ENCODE measurements at places on chromosomes 6 and 20. TPM values are rescaled to one million over a fixed set of nuclear protein-coding genes. Genes with fewer than 3 reads are reported as not detected.

- no peak for DNase-seq
These were observed 122.4 kb downstream of the IPCEF1 start for GRCh38 chr6:154234019-154234772.

GRCh38 chr6:87075168-87075567 is 19.7 kb downstream of the CGA start:
- DNase-seq: no peak

The FILIP1 gene
- total RNA-seq: 2.0 TPM

DNA sequence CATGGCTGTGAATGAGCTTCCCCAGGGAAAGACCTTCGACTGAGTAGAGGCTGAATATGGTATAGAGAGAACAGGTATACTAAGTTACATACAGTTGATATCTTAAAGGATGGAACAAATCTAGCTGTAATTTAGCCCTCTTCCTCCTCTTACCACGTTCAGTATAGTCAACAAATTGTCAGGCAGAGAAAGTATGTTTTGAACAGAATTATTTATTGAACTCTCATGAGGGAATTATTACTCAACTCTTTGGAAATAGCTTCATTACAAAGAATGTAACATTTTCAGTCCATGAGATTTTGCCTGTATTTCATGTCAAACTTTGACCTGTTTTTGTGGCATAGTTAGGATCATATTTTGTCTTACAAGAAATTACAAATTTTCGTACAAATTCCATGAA is 63.0 kb downstream of the SH3BGRL2 start:
- DNase-seq: no peak

- DNase-seq: no peak
These were observed 37.6 kb downstream of the PKIB start for GRCh38 chr6:122647765-122648164.

The SLC24A3 gene
- 0.79 TPM for total RNA-seq

The MCCD1 gene
- not detected for total RNA-seq

DNA sequence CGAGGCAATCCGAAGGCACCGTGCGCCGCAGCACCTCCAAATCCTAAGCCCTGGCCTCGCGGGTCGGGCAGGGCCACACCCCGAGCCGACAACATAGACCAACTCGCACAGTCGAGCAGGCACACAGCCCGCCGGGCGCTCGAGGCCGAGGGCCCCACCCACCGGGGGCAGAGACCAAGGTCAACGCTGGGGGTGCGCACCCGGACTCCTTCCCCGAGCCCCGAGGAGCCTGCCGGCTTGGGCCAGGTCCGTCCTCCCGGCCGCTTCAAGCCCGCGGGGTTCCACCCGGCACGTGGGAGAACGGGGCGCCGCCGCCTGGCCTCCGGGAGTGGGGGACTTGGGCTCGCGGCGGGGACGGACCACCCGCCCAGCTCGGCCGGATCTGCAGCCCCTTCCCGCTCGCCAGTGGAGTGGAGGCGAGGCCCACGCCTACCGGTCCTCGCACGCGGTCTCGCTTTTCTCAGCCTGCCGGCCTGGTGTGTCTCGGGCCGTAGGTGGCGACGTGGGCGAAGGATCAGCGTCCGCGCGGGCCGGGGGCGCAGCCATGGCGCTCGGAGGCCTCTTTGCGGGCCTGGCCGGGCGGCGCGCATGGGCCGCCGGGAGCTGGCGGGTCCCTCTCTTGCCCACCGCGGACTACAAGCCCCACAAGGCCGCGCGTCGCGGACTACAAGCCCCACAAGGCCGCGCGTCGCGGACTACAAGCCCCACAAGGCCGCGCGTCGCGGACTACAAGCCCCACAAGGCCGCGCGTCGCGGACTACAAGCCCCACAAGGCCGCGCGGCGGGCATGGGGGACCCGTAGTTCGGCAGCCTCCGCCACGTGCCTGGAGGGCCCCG is at the start of gene UCKL1:
TSS of gene UCKL1 (minus strand) at position 590 of the 837 bp plus-strand sequence. CDS start at position 546, 44 bp downstream.
- peak; percentile 77 for DNase-seq

The CRISP3 gene
- not detected for total RNA-seq

DNA sequence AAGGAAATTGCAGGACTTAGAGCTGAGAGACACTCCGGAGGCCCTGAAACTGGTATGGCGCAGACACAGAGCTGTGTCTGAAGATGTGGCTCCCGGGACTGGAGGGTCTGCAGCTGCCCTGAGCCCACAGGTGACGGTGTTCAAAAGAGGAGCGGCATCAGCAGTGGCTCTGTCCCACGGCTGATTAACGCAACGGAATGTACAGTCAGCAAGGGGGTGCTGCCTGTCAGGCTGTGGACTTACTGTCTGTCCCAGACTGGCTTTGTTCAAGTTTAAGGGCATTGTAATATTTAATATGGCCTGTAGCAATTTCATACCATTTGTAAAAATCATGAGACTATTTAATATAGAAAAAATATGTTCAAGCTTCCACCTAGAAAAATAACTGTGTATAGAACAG is 228.0 kb upstream of the TAB2 start:
- no peak for DNase-seq

The HCK gene
- 0.53 TPM for total RNA-seq

DNA sequence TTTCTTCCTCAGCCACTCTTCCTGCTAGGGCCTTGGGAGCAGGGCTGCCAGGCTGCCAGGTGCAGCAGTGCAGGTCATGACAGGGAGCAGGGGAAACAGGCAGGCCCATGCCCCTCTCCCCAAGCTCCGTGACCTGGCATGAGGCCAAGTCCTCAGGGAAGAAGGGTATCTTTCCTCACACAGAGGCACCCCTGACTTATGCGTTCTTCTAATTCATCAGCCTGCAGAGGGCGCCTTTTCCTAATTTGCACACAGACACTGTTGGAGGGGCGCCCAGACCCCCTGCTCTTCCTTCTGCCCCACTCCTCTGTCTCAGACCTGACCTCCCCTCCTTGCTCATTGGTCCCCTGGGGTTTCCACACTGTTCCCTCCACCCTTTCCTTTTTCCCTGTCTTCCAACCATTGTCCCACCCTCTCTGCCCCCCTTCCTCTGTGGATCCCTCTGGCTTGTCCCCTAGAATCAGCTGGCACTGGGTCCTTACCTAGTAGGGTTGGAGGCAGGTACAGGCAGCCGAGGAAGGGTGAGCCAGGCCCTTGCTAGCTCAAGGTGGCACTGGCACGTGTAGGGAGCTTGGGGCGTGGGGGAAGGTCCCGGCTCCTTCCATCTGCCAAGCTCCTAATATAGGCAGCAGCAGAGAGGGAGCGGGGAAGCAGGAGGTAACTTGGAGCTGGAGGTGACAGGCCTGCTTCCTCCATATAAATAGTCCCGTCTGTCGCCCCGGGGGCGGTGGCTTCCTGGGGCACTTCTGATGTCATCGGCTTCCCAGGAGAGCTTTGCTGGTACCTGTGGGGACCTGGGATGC is 154.9 kb upstream of the MLN start:
- DNase-seq: no peak

The PDYN gene
- not detected for total RNA-seq

GRCh38 chr20:22557403-22558276 is 26.7 kb downstream of the FOXA2 start:
- no peak for DNase-seq

- no peak for DNase-seq
These were observed 11.3 kb upstream of the DSN1 start for GRCh38 chr20:36784900-36785299.

The RIPPLY2 gene
- total RNA-seq: not detected

All from astrocyte (in vitro differentiated cells and primary cell).